ENCODE measurements at places on chromosomes 5 and 9. TPM values are rescaled to one million over a fixed set of nuclear protein-coding genes. Genes with fewer than 3 reads are reported as not detected.

Gene CBY3
- total RNA-seq: not detected

Gene SPATA9
- total RNA-seq: 1.3 TPM

Gene KDM3B
- 51.4 TPM for total RNA-seq

Gene TMEFF1
- total RNA-seq: 0.43 TPM

Gene FIBCD1
- 4.3 TPM for total RNA-seq

Gene TEX48
- not detected for total RNA-seq

Gene ANKRD34B
- total RNA-seq: not detected

Gene TRAF1
- 0.86 TPM for total RNA-seq

Gene SCGB3A2
- total RNA-seq: not detected

Gene SLC34A1
- not detected for total RNA-seq

Gene AK1
- total RNA-seq: 37.1 TPM

Gene PIP5KL1
- 2.6 TPM for total RNA-seq

Gene SPAG8
- 0.86 TPM for total RNA-seq

Gene SELENOP
- 15.5 TPM for total RNA-seq

- DNase-seq: no peak
Observed at GRCh38 chr5:26518065-26518464, 520.3 kb downstream of the CDH9 start.

GRCh38 chr5:154086641-154087040 lies 47.9 kb downstream of the MFAP3 start:
- no peak for DNase-seq

DNA sequence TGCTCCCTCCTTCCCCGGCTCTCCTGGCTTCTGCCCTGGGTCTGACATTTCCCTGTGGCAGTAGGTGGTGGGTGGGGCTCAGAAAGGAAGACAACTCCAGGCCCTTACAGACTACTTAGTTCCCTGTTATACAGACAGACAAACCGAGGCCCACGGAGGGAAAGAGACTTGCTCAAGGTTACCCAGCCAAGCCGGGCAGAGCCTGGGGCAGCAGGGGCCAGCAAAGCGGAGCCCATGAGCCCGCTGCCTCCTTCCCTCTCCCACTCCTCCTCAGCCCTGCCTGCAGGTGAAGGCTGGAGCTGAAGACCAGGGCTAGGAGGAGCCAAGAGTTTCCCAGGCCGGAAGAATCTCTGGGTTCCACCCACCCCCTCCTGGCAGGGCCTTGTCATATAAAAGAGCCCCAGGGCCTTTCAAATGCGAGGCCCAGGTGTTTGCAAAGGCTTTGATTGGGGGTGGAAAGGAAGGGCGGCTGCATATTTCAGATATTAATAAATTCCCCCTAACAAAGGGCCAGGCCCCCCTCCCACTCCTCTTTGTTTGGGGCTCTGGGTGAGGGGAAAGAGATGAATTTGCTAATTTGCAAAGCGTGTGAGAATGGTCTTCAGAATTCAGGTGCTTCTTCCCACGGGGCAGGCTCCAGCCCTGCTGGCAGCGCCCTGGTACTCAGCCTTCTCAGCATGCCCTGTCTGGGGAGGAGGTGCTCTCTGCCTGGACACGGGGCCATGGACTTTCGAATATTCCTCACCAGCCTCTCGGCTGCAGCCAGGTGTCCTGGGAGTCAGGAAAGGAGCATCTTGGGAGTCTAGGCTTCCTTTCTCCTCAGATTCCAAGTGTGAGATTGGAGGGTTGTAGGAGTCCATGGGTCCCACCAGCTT lies 21.5 kb downstream of the SLC6A7 start:
- no peak for DNase-seq

GRCh38 chr5:95334900-95335538 lies 50.1 kb upstream of the MCTP1 start:
- no peak for DNase-seq

- peak; percentile 97 for DNase-seq
Observed at GRCh38 chr5:96254980-96255691, 177.9 kb downstream of the PCSK1 start.

GRCh38 chr5:137566780-137567179 lies 67.7 kb upstream of the SPOCK1 start:
- no peak for DNase-seq

DNA sequence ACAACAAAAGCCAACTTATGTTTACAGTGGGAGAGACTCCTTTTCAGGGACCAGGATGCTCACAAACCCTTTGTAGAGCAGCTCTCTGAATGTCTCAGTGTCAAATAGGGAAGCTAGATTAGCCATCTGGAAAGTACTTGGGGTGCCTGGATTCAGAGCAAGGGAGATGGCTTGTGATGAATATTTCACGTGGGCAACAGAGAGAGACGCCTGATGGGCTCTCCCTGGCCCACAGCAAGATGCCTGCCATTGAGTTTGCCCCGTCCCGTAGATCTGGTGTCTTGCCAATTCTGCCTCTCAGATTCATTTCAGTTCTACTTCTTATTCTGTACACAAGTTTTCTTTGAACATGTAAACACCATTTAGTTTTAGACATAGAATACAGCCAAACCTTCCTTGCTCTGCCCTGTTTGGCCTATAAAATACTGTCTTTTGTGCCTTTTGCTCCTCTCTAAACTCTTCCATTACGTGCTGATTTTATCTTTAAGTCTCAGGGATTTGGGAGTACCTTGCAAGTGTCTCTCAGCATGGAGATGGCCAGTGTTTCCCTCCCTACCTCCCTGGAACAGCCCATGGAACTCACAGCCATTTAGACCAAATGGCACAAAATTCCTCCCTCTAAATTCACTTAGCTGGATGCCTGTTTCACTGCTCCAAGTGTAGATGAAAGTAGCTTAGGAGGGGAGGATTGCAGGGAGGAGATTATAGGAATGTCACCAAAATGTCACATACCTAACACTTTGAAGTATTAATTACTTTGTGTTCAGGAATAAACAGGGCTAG lies 234.3 kb downstream of the SAXO1 start:
- DNase-seq: no peak

GRCh38 chr9:26171691-26172090 lies 493.4 kb upstream of the TUSC1 start:
- DNase-seq: no peak

DNA sequence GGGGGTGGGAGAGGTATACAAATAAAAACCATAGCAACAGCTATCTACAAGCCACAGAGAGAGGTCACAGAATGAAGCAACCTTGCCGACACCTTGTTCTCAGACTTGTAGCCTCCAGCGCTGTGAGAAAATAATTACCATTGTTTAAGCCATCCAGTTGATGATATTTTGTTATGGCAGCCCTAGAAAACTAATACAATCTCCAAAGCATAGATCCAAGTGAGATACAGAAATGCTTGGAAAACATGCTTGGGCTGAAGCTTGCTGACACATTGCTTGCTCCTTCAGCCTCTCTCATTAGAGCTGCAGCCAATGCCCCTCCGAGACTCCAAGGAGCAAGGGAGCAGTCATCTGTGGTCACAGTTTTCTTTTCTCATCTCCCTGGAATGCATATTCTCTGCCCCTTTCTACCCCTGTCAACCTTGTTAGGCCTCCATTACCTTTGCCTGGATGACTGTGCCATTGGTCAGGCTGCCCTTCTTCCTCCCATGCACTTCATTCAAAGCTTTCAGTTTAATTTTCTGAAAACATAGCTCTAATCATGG lies 401.4 kb upstream of the KLF4 start:
- DNase-seq: no peak

GRCh38 chr5:131270809-131271208 lies 7.0 kb downstream of the CDC42SE2 start:
- peak; percentile 34 for DNase-seq

GRCh38 chr9:35035851-35036701 lies 36.3 kb downstream of the VCP start:
- DNase-seq: peak; percentile 84

GRCh38 chr5:62310426-62311143 lies 4.6 kb downstream of the KIF2A start:
- DNase-seq: no peak

DNA sequence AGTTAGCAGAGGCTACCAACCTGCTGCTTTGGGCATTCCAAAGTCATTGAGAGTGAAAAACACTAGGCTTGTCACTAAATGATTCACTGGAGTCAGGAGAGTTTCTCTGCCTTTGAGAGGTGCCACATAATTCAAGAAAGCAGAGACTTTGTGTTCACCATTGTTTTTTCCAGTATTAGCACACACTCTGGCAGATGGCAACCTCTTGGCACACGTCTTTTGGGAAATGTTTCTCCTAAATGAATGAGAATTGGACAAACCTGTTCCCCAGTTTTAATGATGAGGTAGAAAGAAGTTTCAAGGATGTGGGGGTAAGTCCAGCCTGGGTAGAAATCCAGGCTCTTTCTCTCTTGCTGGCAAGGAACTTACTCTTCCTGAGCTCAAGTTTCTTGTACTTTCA lies 259.1 kb downstream of the GABRB2 start:
- no peak for DNase-seq

- no peak for DNase-seq
Observed at GRCh38 chr5:171496456-171496855, 77.0 kb downstream of the FGF18 start.

DNA sequence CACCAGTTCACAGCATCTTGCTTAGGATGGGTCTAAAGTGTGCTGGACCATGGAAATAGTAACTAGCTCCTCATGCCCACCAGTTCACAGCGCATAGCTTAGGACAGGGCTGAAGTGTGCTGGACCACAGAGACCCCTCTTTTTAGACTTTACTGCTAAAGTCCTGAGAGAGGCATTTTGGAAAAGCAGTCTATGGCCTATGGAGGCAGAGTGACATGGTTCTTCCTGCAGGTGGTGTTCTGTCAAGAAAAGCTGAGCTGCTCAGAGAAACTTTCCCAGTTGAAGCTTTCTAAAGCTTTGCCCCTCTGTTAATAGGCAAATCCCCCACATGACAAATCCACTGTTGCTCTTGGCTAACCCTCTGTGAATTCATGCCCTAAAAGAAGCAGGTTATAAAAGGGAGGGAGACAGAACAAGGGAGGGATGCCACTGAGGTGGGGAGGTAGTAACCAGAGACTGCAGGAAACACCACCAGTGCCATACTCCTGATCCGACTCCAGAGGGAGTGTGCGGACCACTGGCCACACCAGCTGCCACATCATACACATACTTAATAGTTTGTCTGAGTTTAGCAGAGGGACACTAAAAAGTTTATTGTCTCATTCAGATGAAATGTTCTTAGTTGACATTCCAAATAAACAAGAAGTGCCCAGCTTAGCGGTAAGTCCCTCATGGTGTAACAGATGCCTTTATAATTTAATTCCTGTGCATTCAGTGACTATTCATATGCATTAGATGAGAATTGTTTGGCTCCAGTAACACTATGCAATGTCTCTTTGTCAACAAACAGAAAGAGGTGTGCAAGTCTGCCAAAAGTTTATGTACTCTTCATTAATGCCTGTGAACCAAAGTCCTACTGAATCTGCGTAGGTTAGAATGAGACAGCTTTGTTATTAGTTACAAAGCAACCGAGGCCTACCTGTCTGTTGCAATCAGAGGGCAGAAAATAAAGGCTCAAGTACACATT lies 236.2 kb upstream of the NFIL3 start:
- peak; percentile 41 for DNase-seq

DNA sequence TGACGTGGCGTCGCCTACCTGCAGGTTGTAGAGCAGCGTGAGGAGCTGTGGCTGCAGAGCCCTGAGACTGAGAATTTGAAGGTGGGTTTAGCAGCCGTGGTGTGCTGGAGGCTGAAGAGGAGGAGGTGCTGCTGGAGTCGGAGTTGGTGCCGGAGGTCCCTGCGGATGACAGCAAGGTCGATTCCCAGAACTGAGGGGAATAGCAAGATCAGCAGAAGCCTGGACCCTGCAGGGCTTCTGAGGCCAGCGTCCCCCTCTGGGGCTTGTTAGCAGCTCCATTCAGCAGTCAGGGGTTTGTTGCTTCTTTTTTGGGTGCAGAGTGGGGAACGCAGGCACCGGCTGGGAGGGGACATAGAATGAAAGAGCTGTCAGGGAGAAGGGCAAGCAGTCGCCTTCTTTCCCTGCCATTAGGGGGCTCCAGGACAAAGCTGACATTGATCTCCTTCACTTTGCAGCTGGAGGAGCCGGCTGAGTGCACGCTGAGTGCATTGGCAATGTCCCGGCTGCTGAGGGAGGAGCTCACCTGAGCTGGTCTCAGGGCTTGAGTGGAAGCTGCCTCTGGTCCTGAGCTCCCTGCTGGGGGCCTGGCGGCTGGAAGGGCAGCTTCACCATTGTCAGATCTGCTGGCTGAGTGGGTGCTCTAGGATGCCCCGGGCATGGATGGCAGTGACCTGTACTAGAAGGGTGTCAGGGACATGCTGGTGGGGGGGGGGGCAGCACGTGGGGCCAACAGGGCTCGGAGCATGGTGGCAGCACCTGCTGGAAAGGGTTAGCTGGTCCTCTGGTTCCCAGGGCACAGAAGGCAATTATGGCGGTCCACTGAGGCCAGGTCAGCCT lies 20.8 kb downstream of the OBP2B start:
- DNase-seq: no peak

GRCh38 chr9:19136129-19136528 lies 8.8 kb upstream of the PLIN2 start:
- no peak for DNase-seq

DNA sequence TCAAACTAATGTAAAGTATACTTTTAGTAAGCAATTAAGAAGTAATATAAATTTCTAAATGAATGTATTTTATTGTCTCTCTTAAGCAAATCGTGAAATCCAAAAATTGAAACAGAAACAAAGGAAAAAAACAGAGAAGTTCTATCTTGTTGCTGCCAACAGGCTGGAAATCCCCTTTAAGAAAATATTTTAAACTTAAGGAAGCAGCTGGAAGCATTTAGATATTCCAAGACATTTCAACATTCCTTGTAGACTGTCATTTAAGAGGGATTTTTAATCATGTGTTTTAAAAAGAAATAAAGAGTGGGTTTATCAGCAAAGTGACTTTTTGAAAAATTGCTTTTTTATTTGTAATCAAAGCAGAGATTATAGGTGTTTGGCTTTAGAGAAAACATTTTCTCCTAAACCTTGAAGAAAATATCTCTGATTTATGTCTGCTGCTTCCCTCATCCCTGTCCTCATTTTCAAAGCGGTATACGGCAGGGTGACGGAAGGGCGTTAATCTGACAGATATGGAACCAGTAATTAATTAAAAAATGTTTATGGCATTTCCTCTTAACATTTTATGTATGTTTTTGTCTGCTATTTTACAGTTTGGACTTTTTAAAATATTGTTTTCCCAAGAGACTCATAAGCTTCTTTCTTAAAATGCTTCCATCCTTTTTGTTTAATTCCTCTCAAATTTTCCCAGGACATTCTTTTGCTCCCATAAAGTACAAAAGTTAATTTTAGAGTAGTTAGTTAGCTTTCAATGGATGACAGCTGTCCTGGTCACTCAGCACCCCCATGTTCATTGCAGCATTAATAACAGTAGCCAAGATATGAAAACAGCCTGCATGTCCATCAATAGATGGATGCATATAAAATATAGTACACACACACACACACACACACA lies 245.6 kb downstream of the LURAP1L start:
- no peak for DNase-seq

DNA sequence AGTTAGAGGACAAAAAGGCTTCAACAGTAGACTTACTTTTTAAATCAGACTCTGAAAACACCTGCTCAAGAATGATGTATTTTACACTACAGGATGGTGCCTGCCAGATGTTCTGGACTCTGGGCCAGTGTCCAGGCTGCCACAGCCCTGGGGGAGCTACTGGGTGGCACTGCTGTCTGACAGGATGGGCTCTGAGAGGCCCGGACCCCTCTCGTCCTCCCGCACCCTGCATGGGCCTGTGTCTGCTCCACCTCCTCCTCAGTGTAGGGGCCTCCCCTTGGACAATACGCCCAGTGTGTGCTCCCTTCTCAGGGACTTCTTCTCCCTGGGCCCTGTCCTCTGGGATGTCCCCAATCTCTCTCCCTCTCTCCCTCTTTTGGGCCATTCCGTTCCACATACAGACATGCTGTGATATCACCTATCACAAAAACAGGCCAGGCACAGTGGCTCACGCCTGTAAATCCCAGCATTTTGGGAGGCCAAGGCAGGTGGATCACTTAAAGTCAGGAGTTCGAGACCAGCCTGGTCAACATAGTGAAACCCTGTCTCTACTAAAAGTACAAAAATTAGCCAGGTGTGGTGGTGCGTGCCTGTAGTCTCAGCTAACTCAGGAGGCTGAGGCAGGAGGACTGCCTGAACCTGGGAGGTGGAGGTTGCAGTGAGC lies 23.4 kb downstream of the GFPT2 start:
- DNase-seq: no peak

Measured in fibroblast of villous mesenchyme (primary cell).